Eye (tissue), 1 donor: ENCODE measurements at places on chromosomes 2 and 18.

GRCh38 chr2:230721712-230722111 is 9.1 kb downstream of the CAB39 start:
- DNase-seq, result no peak

GRCh38 chr2:237171396-237171795 is 85.7 kb downstream of the COPS8 start:
- DNase-seq, result peak; percentile 65

DNA sequence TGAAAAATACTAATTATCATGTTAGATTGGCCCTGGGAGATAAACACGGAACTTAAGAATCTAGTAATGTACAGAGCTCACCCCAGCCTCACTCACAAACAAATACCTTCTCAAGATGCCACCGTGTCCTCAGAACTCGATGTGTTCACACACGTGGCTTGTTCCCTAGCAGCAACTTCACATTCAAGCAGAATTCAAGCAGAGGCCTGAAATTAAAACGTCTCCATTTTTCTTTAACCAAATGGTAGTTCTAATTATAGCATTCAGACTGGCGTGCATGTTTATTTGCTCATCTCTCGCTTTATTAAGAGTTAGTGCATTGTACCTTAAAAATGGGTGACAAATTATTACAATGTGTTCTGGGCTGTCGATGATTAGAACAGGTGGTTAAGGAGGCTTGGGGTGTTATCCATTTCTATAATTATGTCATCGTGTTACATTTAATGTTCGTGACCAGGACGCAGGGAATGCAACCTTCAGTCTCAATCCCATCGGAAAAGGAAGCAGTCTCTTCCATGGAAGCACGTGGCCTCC is 57.3 kb upstream of the SLC66A3 start:
- DNase-seq, result no peak

DNA sequence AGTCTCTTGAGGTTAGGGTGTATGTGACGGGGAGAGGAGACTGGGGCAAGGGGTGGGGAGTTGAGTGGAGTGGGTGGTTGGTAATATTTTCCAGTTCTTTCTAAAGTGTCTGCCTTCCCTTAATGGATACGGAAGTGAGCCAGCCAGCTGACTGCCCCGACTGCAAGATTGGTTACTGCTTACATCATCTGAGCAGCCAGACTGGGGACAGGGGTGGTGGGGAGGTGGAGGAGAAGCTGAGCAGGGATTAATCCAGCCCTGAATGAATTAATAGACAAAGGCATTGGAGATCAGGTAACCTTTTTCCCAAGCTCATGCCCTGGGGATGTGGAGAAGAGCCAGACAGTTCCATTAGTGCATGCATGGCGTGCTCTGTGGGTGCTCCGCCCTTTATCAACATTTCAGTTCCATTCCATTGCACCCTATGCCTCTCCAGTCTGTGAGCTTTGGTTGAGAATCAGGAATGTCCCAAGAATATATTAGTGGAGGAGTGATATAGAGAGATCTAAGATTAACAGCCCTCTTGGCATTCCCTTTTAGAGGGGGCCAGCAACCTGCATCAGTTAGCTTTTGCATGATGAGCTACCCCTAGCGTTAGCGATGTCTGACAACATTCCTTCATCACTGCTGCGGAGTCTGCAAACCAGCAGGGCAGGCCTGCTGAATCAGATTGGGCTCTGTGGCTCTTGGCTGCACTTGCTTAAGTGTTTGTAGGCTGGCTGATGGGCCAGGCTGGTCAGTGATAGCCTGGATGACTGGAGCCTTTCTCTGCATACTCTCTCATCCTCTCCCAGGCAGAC is 67.4 kb downstream of the TNP1 start:
- peak; percentile 43 for DNase-seq

- no peak for DNase-seq
Observed at GRCh38 chr2:64212801-64213321, 68.6 kb upstream of the PELI1 start.

- no peak for DNase-seq
Observed at GRCh38 chr2:77479895-77480294, 42.3 kb downstream of the LRRTM4 start.

DNA sequence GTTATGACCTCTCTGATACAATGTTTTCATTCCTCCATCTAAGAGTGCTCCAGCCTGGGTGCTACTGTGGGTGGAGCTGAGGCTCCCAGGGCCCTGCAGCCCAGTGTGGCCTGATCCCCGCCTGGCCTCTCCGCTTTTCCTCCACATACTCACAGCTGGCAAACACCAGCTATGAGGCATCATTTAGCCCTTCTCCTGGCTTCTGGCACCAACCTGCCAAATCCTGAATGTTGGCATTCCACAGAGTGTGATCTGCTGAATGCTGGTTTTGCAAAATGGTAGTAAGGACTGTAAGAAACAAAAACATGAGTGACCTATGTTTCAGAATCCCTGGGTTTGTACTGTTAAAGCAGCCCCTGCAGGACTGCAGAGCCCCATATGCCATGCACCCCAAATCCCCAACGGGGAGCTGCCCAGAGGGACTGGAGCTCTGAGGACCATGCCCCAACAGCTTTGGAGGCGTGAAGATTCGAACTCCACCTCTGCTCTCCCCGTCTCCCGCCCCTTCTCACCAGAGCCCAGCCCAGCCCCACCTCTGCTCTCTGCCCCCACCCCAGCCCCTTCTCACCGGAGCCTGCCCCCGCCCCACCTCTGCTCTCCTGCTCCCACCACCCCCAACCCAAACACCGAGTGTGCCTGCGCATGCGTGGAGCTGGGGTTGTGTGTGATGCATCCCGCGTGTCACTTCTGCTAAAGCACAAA is 4.2 kb downstream of the SLC66A2 start:
- no peak for DNase-seq

DNA sequence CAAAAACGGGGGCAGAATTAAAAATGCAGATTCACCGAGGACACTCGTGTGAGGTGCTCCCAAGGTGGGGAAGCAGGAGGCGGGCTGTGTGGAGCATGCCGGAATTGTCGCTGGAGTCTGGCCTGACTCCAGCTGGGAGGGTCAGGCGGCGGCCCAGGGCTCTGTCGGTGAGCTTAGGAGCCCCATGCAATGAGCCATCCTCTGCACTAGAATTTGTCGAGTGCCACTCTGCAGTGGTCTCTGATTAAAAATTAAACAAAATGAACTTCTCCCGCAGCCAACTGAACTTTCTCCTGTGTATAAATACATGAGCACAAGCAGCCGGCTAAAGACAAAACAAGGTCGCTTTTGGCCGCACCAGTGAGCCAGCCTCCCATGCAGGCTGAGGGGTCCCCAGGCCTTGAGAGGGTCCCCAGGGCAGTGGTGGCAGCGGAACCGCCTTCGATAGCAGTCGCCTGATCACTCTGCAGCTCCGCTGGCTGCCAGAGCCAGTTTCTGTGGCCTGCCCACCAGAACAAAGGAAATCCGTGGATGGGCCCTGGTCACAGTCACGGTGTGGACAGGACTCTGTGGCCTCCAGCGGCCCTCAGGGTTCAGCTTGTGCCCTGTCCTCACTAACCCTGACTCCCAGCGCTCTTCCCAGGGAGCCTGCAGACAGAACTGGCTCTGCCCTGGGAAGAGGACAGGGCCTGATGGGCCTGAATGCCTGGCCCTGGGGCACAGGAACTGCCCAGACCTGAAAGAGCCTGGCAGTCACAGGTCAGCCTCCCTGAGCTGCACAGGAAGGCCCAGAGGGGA is 201.3 kb downstream of the EIPR1 start:
- DNase-seq, result no peak

GRCh38 chr18:13223311-13224143 is 5.0 kb downstream of the LDLRAD4 start:
- DNase-seq, result no peak

DNA sequence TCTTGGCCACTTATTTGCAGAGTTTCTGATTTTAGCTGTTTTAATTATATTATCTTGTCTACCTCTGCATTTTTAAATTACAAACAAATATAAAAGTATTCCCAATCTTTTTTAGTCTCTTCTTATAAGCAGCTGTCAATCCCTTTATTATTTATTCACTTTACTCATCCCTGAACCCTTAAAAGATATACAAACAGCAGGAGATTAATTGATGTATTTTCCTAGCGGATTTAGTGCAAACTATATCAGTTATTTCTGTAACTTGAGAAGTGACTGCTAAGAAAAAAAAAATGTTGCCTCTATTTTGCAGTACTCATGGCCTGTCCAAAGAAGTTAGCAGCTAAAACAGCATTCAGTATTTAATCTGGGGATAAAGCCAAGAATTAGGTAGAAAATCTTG is 42.1 kb upstream of the GCFC2 start:
- no peak for DNase-seq

- DNase-seq, result no peak
Observed at GRCh38 chr18:39604836-39605235, 2039.2 kb upstream of the CELF4 start.

GRCh38 chr2:39849064-39849463 is 70.0 kb upstream of the THUMPD2 start:
- no peak for DNase-seq

DNA sequence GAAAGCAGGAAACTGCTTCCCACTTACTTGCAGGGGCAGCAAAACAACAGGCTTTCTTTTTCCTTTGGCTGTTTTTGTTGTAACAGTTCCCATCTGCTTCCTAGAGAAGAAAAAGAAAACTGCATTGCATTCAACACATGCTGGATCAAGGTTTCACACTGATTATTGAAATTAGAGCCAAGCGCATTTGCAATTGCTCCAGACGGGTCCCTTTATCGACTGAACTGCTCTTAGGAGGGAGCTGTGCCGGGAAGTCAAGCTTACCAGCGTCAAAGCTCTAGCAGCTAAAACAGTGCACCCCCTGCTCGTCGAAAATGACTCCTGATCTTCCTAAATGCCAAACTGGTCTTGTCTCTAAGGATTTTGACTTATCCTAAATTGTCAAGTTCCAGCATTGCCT is 164.0 kb upstream of the SESTD1 start:
- peak; percentile 30 for DNase-seq

DNA sequence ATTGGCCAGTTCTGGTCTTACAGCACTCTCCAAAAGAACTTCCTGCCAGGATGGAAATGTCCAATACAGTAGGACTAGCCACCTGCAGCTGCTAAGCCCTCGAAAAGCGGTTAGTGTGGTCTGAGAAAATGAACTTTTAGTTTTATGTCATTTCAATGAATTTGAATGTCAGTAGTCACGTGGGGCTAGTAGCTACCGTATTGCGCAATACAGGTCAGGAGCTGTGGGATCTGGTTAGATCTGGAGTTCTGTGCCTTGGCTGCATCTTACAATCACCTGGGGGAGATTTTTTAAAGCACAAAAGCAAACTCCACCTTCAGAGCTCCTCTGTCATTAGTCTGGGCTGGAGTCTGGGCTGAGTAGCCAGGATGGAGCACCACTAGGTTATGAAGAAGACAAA is 35.9 kb downstream of the C1QL2 start:
- DNase-seq, result no peak
